Right renal pelvis (tissue), 4 donors: ENCODE measurements at places on chromosomes 1 and 21.

DNA sequence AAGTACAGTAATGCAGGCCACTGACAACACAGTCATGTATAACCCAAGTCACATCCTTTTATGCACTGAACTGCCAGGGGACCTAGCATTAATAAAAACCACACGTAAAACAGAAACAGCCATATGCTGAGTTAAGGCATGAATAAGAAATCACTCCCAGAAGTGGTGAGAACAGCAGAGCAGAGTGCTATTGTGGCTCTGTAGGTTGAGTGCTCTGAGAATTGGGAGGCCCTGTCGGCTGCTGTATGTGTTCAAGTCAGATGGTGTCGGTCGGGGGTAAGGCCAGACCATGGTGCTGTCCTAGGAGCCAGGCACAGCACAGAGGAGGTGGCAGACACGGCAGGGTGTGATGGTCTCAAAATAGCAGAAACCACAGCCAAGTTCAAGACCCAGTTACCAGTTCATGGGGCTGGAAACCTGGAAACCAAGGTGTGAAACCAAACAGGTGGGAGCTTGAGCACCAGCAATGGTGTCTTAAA lies 126.6 kb upstream of the COA6 start:
- no peak for DNase-seq

DNA sequence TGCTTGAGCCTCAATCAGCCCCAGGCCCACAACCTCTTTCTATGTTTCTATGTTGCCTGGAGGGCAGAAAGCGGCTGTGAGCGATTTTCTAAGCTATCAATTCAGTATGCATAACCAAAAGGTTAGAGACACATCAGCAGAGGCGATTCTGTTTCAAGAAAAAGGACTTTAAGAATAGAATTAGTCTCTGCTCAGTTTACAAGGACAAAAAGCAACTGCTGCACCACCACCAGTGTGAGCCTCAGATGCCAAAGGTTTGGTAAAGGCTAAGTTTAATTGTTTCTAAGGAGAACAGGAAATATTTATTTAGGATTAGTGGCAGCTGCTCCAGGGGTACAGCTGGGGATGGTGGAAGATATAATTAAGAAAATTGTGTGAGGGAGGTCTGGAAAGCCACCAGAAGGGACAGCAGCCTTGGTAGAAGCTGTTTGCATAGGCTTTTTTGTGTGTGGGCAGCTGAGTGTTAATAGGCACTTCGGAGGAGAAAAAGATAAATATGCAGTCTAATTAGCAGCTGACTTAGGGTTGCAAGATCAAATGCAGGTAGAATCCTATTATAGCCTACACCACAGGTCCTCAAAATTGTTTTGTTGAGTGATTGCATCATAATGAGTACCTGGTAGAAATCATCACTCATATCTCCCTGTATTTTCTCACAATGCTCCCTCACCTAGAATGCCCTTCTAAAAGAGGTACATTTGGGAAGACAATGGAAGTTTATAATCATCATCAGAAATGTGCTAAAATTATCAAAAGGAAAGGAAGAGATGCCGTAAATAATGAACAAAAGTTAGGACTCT lies 35.8 kb downstream of the ZC3H11B start:
- no peak for DNase-seq

GRCh38 chr1:2921970-2922686 lies 99.1 kb upstream of the ACTRT2 start:
- no peak for DNase-seq

DNA sequence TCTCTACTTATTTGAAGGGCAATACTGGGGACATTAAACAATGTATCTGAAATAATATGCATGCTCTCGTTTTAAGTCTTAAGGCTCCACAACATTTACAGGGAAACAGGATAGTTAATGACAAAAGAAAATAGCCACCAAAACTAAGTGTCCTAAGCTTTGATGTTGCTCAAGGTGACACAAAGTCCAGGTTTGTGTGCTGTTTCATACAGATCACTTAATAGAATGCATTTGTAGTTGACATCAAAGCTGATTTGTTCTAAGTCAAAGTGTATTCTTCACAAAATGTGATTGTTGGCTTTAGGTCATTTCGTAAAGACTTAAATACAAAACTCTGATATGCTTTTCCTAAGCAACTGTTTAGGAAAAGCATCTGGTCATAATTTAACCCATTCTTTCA lies 37.5 kb upstream of the MTR start:
- no peak for DNase-seq

GRCh38 chr1:62539028-62539447 lies 58.3 kb upstream of the ANGPTL3 start:
- DNase-seq = no peak

DNA sequence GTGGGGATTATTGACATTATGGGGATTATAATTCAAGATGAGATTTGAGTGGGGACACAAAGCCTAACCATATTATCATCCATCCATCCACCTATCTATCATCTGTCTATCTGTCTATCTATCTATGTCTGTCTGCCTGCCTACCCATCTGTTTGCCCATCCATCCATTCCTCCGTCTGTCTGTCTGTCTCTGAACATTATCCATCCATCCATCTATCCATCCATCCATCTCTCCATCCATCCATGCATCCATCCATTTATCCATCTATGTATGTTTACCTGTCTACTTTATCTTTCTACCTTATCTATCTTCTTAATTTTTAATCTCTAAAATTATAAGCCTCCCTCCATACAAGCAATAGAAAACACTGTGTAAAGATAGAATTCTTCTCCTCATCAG lies 47.4 kb downstream of the SH3BGR start:
- no peak for DNase-seq

DNA sequence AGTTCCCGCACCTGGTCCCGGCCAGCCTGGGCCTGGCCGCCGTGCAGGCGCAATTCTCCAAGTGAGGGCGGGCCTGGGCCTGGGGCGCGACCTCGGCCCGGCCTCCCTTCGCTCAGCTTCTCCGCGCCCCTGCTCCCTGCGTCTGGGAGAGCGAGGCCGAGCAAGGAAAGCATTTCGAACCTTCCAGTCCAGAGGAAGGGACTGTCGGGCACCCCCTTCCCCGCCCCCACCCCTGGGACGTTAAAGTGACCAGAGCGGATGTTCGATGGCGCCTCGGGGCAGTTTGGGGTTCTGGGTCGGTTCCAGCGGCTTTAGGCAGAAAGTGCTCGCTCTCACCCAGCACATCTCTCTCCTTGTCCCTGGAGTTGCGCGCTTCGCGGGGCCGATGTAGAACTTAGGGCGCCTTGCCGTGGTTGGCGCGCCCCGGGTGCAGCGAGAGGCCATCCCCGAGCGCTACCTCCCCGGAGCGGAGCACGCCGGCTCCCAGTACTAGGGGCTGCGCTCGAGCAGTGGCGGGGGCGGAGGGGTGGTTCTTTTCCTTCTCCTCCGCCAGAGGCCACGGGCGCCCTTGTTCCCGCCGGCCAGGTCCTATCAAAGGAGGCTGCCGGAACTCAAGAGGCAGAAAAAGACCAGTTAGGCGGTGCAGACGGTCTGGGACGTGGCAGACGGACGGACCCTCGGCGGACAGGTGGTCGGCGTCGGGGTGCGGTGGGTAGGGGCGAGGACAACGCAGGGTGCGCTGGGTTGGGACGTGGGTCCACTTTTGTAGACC lies 1.2 kb downstream of the OLIG1 start:
- no peak for DNase-seq

- DNase-seq = no peak
These were observed 494 bp downstream of the UBE2J2 start for GRCh38 chr1:1273209-1273511.

- DNase-seq = no peak
These were observed 311.8 kb upstream of the B3GALT2 start for GRCh38 chr1:193498088-193498655.
